ENCODE measurements at places on chromosomes 12 and 14.

DNA sequence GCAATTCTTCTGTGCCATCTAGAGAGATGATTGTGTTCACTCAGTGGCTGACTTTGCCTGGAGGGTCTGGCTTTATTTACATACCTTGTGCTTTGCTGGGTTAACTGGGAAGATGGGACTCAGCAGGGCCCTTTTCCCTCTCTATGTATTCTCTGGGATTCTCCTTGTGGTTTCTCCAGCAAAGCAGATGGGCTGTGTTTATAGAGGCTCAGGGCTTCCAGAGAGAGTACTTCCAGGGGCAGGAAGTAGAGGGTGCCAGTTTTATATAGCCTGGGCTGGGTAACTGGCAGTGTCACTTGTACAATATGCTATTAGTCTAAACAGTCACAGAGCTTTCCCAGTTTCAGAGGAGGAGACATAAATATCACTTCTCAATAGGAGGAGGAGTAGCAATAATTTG is 509.9 kb downstream of the DIO2 start:
- DNase-seq: no peak

DNA sequence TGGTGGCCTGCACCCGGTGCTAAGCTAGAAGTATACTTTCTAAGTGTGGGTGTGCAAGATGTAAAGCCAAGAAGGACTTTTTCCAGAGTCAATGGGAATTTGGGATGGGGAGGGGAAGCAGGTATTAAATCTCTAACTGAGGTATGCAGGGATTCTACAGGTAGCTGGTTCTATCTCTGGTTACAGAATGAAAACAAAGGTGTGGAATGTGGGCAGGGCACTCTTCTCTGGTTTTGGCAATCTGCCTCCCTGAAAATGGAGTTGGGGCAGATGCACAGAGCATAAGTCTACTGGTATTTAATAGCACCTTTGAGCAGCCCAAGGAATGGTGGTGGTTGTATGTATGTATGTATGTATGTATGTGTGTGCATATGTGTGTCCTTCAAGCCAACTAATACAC is 66.7 kb upstream of the PPP1R12A start:
- DNase-seq: no peak

GRCh38 chr14:64060199-64060545 is 207.4 kb downstream of the SYNE2 start:
- DNase-seq: no peak

- DNase-seq: no peak
Measured at GRCh38 chr12:54413284-54414190, 5.5 kb downstream of the ITGA5 start.

DNA sequence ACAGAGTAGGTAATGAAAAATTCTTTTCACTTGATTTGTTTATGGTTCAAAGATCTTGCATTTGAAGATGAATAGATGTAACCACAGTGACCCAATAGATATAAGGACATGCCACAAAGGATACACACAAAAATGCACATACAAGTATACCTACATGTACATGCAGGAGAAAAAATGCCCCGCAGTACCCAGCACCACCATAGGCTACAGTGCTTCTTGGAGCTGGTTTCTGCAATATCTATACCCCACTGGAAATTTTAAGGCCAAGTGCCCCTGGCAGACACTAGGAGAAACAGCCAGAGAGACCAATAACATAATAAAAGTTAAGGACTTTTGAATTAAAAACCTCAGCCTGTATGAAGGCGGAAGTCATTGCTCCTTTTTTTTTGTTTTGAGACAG is 12.1 kb upstream of the STAC3 start:
- no peak for DNase-seq

DNA sequence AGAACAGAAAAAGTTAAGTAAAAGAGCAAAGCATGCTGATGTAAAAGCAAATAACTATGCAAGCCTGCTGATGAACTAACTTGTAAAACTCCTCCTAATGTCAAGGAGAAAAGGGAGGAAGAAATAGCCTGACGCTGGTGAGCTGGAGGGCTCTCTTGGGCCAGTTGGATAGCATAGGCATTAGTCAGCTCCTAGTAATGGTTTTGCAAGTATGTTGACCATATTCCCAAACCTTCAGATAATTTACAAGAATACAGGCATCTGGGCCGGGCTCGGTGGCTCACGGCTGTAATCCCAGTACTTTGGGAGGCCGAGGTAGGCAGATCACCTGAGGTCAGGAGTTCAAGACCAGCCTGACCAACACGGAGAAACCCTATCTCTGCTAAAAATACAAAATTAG is 871.4 kb downstream of the C12orf50 start:
- DNase-seq: no peak

DNA sequence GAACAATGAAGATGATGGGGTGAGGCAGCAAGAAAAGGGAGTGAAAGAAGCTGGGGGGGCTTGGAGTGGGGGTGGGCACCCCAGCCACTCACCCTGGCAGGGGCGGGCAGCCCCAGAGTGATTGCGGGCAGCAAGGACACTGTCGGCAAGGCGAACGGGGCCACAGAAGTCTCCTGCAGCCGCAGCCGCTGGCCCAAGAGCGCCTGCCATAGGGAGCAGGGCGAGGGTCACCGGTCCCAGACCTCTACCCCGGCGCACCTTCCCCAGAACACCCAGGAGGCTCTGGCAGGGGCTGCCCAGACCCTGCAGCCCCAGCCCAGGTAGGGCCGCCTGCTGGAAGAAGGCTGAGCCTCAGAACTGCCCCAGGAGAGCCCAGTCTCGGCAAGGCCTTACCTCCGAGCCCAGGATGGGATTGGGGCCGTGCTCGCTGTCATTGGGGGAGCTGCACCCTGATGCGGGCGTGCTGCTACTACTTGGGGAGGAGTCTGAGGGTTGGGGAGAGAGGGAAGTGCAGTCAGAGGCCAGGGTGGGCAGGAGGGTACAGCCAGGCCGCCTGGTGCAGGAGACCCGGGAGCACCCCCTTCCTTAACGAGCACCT is 22.9 kb downstream of the SLC48A1 start:
- DNase-seq: no peak

DNA sequence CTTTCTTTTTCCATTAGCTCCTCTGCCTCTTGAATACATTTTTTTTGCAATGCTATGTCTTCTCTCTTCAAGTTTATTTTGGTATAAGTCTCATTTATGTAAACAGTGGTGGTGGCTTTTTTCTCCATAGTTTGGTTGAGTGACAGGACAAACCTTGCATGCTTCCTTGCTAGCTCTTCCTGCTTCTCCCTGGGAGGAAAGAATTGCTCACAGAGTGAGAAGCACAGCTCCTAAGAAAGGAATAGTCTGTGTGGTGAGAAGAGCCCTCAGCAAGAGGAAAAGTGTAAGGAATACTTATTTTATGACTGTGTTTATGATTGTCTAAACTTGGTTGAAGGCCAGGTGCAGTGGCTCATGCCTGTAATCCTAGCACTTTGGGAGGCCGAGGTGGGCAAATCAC is 11.5 kb downstream of the CCDC175 start:
- no peak for DNase-seq

All from chondrocyte (in vitro differentiated cells).